Thymus (tissue), 14 donors: ENCODE measurements at places on chromosomes 5 and 9. TPM values are rescaled to one million over a fixed set of nuclear protein-coding genes. Genes with fewer than 3 reads are reported as not detected.

GRCh38 chr5:56640763-56641406 is 174.5 kb upstream of the MAP3K1 start:
- no peak for DNase-seq

The PCDHGB7 gene
- total RNA-seq = 0.85 TPM

DNA sequence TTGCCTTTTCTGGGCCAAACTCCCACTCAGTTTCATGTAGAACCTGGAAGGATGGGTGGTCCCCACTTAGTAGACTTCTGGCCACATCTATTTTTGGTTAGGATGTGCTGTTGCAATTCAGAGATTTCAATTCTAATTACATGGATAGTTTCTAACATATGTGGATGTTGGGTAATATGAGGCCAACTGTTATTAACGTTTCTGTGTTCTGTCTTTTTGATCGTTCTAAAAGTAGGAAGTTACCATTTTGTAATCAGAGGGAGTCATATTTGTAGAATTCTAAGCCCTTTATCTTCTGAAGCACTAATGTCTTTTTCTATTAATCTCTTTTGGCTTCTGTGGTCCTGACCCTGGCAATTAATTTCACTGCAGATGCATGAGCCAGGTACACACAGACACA is 141.6 kb upstream of the SPEF2 start:
- no peak for DNase-seq

DNA sequence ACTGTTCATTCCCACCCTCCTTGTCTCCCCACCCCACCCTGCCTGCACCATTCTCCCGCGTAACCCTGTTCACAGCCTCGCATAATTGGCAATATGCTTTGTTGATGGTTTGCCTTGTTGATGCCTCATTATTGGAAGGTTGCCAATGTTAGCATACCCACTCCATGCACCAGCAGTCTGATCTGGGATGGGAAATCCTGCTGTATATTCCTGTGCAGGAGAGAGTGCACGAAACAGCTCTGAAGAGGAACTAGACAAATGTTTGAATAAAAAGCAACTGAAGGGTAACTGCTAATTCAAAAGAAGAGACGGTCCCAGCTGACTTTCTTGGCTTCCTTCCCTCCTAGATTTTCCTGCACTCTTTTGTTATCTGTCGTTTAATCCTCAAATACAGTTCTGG is 271.7 kb upstream of the TLE4 start:
- no peak for DNase-seq

DNA sequence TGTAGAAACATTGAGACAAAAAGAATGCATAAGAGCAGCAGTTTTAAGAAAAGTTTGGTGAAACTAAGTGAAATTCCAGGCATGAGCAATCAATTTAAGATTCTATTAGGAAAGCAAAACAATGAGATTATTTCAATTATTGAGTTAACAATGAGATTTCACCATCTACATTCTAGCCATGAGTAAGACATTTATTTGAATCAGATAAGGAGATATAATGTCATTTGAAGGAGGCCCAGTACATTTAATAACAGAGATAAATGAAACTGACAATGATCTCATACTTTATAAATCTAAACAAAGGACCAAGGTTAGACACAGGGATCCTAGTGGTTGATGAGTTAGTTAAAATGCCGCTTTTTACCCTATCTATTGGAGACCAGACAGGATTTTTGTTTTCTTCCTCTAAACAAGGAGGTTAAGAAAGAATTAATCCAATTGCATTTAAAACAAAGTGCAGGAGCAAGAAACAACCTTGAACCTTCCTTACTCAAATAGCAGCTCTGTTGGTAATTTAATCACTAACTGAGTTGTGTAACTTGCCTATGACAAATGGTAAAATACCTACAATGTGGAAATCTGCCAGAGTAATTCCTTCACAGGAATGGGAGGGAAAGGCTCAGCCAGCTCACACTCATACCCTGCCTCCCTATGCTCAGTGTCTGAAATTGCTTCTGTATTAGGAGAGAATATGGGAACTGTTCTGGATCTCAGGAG is 103.5 kb upstream of the NR3C1 start:
- no peak for DNase-seq

GRCh38 chr9:12699529-12699928 is 6.3 kb downstream of the TYRP1 start:
- no peak for DNase-seq

GRCh38 chr9:87729246-87729645 is 3.3 kb downstream of the CTSL start:
- no peak for DNase-seq

- DNase-seq = no peak
Measured at GRCh38 chr5:180130876-180131740, 59.5 kb upstream of the RNF130 start.

The TMED9 gene
- 37.9 TPM for total RNA-seq

The ANKDD1B gene
- 0.33 TPM for total RNA-seq
